ENCODE measurements at places on chromosomes 1 and 21.

- no peak for DNase-seq
Measured at GRCh38 chr1:26050248-26050640, 4.3 kb upstream of the SLC30A2 start.

DNA sequence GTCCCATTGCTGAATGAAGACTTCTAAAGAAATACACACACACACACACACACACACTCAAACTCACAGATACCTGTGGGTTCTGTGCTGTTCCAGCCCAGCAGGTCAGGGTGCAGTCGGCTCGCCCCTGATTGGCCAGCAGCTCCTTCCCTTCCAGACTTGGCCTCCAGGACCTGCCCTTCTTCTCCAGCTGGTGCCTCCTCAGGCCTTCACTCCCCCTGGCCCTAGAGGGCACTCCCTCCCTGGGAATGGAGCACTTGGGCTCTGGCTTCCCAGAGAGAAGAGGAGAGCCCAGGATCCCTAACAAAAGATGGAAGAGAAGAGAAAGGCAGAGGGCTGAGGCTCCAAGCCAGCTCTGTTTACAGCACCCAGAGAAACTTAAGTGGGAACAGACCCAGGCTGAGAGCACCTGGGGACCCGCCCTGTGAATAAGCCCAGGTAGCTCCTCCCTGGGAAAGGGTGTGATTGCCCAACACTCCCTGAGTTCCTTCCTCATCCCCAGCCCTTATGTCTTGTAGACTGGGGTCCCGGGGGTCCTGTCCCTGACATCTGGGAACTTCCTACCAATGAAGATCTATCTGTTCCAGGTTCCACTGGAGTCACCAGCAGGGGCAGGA lies at the start of gene PGLYRP3:
Gene PGLYRP3, minus strand, starts transcription at position 383 of the 617 bp plus-strand sequence. CDS start 2,287 bp downstream, outside the sequence.
- no peak for DNase-seq

DNA sequence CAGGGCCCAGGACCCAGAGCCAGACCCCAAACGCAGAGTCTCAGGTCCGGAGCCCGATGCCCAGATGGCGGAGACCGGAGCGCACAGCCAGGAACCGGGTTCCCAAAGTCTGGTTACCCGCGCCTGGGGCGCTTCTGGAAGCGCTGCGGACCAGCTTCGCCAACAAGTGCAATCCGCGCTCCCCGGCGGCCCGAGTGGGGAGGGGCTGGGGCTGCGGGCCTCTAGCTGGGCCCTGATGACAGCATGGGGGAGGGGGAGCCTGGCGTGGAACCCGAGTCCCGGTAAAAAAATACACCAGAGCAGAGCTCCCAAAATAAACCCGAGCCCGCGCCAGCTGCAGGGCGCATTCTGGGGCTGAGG lies 494 bp downstream of the NT5C1A start:
- peak; percentile 31 for DNase-seq

- DNase-seq: no peak
Measured at GRCh38 chr1:191895462-191896058, 262.7 kb upstream of the RGS18 start.

GRCh38 chr1:169809370-169810095 lies 14.8 kb upstream of the METTL18 start:
- peak; percentile 60 for DNase-seq

- DNase-seq: no peak
Measured at GRCh38 chr1:15942661-15943327, 33.1 kb downstream of the ZBTB17 start.

GRCh38 chr1:245310571-245311531 lies 156.1 kb downstream of the KIF26B start:
- DNase-seq: peak; percentile 58
